GM10248 (cell line): ENCODE measurements at places on chromosomes 1 and 21.

GRCh38 chr1:236575523-236575922, 28.8 kb downstream of the HEATR1 start:
- DNase-seq, result no peak

DNA sequence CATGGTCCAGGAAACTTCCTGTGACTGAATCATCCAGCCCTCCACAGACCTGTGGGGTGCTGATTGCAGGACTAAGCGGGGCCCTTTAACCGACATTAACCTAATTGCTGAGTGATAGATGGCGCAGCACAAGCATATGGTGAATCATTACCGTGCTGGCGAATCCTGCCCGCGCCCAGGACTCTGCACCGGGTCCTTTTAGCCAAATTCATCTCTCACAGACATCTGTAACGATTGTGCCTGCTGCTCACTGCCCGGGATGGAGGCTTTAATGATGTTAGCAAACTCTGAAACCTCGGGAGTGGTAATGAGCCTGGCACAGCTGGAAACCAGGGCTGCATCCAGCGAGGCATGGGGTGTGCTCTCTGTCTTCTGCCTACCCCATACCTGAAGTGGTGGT, 147.3 kb upstream of the CD34 start:
- DNase-seq, result no peak

GRCh38 chr1:216750031-216750627, 26.9 kb upstream of the ESRRG start:
- DNase-seq, result no peak

DNA sequence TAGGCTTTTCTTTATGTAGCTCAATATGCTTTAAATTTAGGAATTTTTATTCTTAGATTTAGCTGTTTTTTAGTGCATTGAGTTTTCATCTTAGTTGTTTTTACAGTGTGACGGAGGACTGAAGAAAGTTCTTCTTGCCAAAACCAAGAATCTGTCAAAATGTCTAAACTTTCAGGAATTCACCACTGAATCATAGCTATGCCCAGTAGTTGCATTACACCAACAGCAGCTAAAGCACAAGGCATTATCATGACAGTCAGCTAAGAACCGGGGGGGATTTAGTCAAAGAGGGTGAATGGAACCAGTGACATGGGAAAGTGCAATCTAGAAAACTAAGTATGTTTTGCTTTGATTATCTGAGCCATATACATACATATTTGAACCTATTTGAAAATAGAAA, 6.5 kb upstream of the C1orf146 start:
- DNase-seq, result no peak

DNA sequence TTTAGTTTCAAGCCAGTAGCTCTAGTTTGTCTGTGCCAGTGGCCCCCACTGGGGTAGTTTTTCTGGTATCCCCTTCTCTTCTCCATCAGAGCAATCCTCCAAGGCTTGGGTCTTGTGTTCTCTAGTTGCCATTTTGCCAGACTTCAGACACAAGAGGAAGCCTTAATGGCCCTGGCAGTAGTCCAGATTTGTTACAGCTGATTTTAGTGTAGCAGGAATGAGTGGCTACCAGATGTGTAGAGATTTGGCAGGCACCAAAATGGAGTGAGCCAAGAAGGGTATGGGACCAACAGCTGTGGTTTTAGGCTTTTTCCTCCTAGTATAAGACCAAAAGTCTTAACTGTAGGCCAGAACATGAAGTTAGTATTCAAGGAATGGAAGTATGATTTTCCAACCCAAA, 56.8 kb downstream of the ACP6 start:
- no peak for DNase-seq

GRCh38 chr1:15941044-15941840, 34.7 kb downstream of the ZBTB17 start:
- no peak for DNase-seq

GRCh38 chr1:24724345-24725208, 20.7 kb upstream of the CLIC4 start:
- no peak for DNase-seq

DNA sequence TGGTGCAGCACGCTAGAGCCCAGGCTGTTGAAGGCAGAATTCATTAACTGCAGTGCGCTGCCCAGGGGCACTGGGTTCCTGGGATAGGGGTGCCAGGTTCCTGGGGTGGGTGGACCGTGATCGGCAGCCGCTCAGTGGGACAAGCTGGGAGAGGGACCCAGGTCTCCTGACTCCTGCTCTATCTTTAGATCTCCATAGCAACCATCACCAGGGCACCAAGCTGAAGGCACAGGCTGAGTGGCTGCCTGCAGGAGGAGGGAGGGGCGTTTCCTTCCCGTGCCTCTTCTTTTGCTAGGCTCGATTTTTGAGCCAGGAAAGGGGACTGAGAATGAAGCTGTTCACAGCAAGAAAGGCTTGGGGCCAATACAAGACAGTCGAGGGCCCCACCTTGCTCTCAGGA, 20.9 kb upstream of the CDCP2 start:
- no peak for DNase-seq

DNA sequence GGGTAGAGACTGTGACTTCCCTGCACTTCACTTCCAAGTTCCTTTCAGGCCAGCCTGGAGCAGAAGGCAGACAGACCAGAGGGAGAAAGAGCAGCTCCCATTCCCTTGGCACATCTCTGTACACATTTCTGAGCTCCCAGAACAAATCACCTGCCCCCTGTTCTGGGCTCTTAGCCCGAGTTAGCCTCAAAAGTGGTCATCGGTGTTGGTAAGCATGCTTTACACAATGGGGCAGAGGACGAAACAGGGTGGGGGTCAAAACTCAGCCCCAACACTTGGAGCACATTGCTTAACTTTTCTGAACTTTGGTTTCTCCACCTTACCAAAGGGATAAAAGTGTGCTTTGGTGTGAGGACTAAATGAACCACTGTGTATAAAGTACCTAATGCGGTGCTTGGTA, 98.7 kb downstream of the DAB1 start:
- DNase-seq, result no peak

DNA sequence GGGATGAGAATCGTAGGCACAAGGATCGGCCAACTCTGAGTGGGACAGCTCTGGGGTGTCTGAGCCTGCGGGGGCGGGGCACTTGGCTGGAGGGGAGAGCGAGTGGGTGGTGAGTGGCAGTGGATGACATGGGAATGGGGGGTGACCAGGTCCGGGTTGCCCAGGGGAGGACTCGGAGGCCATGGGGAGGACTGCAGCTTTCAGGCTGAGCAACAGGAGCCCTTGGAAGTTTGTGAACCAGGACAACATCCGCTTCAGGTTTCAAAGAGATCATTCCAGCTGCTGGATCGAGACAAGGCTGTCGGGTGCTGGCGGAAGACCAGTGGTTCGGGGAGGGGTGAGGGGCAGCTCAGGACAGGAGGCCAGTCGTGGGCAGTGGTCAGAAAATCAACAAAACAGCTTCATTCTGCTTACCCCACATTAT, 124.4 kb upstream of the IRF2BP2 start:
- DNase-seq, result no peak

GRCh38 chr1:225812488-225813213, 2.7 kb downstream of the EPHX1 start:
- DNase-seq, result no peak

DNA sequence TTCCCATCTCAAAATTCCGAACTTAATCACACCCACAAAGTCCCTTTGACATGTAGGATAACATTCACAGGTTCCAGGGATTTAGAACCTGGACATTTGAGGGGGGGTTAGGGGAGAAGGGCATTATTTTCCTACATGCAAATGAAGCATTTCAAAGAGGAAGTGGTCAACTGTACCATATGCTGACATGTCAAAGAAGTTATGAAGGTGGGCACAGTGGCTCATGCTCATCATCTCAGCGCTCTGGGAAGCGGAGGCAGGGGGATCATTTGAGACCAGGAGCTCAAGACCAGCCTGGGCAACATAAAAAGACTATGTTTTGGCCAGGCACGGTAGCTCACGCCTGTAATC, 35.7 kb downstream of the PTP4A2 start:
- DNase-seq, result no peak

GRCh38 chr1:18635891-18636595, 5.4 kb downstream of the PAX7 start:
- no peak for DNase-seq

GRCh38 chr1:80417671-80418070, 1383.1 kb upstream of the ADGRL2 start:
- DNase-seq, result no peak

DNA sequence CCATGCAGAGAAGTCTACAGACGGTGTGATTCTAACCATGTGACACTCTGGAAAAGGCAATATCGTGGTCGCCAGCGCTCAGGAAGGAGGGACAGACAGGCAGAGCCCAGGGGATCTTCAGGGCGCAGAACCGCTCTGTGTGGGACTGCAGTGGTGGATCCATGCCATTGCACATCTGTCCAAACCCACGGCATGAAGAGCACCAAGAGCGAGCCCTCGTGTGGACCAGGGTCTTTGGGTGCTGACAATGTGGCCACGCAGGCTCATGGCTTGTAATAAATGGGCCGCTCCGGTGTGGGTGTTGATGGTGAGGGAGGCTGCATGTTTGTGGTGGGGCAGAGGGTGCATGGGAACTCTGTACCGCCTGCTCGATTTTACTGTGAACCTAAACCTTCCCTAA, 25.3 kb upstream of the POFUT2 start:
- no peak for DNase-seq

DNA sequence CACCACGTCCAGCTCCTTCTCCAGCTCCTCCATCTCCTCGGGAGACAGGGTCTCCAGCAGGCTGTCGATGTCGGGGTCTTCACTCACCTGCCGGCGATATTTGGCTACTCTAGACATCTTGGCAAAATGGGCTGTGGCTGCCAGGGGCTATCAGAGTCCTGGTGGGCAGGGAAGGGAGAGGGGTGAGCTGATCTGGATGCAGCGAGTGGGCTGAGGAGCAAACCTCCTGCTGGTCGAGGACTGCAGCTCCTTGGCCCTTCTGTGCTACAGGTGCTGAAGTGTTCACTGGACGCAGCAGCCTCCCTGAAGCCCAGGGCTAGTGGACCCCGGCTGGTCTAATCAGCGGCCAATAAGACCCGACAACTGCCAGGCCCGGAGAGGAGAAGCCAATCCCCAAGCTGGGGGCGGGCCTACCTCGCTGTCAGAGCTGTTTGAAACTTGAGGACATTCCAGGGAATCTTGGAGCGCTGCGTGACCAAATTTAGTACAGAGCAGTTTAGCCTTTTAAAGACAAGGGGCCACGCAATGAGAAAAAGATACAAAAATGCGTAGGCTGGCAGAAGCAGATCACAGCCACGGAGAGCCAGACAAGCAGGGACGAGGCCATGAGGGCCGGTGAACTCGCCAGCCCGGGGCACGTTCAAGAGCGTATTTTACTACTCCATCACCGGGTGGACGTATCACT, at the start of gene LMOD1:
Gene LMOD1 (minus strand): TSS at position 325 of the 685 bp plus-strand sequence. CDS start 208 bp downstream, at position 117.
- DNase-seq, result no peak

DNA sequence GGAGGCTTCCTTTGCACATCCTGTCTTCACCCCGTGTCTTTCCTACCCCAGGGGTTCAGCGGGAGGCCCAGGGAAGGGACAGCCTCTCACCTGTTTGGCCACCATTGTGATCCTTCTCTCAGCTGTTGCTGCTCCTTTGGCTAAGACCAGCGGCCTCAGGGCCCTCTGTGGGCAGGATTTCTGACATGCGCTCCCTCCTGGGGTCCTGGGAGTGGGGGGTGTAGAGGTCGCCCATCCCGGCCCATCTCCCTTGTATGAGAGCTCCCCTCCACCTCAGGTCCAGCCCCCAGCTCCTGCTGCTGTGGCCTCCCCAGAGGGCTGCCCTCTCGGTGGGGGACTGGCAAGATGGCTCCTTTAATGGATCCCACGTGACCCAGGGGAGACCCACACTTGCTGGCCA, 120.5 kb downstream of the PRDM2 start:
- no peak for DNase-seq

GRCh38 chr1:200774311-200774710, 35.6 kb downstream of the CAMSAP2 start:
- DNase-seq, result no peak

GRCh38 chr1:187971851-187972250, 1143.1 kb downstream of the PLA2G4A start:
- DNase-seq, result no peak

DNA sequence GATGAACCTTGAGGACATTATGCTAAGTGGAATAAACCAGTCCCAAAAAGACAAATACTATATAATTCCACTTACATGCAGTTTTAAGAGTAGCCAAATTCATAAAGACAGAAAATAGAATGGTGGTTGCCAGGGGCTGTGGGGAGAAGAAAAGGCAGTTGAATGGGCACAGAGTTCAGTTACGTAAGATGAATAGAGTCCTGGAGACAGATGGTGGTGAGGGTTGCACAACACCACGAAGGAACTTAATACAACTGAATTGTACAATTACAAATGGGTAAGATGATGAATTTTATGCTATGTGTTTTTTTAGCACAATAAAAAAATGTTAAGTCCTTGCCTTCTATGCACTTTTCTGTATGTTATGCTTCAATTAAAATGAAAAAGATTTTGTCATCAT, 66.6 kb downstream of the CD34 start:
- DNase-seq, result no peak

DNA sequence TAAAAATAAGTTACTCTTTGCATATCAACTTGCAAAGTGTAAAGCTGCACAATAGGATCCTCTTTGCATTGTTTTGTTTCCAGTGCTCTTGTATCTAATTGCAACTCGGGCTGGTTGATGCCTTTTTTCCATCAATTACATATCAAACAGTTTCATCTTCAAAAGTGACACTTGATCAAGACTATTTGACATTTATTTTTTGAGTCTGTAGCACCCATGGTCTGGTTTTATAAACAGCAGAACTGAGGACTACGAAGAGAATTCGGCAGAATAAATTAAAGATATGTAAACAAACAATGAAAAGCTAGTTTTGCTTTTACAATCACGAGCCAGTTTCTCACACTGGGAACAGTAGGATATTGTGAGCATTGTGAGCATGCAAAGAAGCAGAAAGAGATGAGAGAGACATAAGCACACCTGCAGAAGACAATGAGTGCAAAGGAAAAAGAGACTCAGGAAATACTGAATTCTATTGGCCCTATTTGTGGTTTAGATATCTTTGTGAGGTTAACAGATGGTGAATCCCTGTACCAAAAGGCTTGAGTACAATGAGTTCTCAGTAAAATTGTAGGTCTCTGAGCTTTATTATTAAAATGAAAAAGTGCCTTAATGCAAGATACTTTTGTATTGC, 45.4 kb downstream of the RPL5 start:
- no peak for DNase-seq

- DNase-seq, result no peak
These were observed 3.0 kb upstream of the NFIA start for GRCh38 chr1:61079296-61079897.

GRCh38 chr21:26140164-26140579, 30.4 kb downstream of the APP start:
- DNase-seq, result no peak

DNA sequence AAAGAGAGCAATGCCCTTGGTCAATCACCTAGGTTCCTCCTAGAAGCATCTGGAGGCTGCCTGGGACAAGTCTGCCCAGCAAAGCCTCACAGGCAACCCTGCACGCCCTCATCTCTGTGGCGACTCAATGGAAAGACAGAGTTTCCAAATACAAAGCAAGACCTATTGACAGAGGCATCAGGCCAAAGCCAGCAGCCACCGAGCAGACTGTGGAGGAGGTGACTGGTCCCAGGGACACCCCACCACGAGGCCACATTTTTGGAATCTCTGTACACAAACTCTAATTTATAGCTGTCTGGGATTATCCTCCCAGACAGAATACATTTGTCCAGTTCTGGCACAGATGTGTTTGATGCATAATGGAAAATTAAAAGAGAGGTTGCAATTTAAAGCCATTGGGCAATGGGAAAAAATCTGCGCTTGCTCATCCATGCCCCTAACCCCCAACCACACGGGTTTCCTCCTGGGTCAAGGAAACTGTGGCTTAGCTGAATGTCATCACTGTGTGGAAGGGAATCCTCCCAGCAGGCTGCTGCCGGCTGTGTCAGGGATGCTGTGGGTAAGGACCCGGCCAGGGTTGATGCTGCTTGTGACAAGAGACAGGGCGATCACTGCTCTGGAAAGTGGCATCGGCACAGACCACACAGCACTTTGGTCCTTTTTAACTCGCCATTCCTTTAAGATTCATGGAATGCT, 14.3 kb downstream of the TSPAN2 start:
- DNase-seq, result no peak
